ENCODE measurements at places on chromosomes 2 and 18.

DNA sequence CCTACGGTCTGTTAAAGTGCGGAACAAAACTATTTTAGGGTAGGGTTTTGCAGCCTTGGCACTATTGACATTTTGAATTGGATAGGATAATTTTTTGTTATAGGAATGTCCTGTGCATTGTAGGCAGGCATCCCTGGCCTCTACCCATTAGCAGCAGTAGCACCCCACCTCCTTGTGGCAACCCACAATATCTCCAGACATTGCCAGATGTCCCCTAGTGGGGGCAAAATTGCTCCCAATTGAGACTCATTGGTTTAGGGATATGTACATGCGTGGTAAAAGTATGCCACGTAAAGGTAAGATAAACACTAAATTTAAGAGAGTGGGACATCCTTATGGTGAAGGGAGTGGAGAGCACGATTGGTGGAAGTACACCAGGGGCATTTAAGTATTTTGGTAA, 4.6 kb downstream of the MIB1 start:
- no peak for DNase-seq

DNA sequence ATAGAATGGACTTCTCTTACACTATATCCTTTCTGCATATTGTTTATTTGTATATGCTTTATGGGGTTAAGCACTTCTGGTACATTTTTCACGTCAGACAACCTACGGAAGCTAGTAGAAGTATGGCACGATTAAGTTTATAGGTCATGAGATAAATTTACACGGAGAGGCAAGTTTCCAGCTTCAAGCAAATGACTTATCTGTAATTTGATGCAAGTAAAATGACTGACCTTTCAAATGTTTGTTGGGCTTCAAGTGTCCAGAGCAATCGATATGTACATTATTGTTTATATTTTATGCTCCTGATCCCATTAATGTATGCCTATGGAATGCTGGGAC, 97.5 kb upstream of the EFEMP1 start:
- no peak for DNase-seq

- DNase-seq: peak; percentile 70
Measured at GRCh38 chr2:216692636-216693413, 2.5 kb downstream of the IGFBP5 start.

DNA sequence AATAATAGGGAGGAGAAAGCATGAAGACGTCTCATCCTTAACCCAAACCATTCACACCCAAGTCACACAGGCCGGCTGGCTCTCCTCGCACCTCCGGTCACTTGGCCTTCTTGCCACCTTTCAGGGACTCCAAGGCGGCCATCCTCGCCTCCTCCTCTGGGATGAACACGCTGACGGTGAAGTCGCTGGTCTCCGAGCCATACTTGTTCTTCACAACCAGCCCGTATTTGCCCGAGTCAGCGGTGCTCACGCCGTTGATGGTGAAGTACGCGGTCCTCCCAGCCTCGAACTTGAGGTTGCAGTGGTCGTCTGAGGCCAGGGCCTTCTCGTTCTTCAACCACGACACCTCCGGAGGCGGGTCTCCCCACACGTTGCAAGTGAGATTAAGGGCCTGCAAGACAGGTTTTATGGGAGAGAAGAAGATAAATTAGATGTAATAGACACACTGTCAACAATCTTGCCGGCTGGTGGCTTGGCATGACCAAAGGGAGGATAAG, 54.3 kb upstream of the LPIN2 start:
- DNase-seq: no peak

DNA sequence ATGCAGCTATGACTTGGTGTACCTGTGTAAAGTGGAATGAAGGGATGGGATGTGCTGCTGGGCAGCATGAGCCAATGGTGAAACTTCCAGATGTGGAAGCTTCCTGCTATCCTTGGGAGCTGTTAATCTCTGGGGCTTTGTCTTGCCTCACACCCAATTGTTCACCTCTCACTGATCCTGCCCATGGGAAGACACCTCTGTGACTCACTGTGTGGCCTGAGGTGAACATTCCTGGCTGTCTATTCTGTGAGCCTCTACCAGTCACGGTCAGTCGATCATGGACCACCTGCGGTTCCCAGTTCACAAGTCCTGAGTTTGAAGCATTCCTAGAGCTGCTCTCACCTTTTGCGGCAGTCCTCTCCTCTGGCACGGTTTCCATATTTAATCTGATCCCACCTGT, 12.1 kb downstream of the NEURL3 start:
- DNase-seq: no peak

DNA sequence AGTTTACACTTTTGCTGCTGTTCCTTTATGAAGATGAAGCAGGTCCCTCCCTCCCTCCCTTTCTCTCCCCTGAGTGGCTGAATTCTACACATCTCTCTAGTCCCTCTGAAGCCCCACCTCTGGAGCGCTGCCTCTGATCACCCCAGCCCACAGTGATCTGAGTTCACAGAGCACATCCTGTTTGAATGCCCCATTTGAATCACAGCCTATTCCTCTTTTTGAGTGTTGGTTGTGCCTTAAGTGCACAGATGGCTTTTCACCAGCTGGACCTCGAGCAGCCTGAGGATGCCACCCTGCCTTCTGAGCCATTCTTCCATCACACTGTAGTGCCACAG, 87.1 kb downstream of the ITGB1BP1 start:
- DNase-seq: no peak

- DNase-seq: no peak
Measured at GRCh38 chr2:239522002-239522739, 121.4 kb upstream of the HDAC4 start.

DNA sequence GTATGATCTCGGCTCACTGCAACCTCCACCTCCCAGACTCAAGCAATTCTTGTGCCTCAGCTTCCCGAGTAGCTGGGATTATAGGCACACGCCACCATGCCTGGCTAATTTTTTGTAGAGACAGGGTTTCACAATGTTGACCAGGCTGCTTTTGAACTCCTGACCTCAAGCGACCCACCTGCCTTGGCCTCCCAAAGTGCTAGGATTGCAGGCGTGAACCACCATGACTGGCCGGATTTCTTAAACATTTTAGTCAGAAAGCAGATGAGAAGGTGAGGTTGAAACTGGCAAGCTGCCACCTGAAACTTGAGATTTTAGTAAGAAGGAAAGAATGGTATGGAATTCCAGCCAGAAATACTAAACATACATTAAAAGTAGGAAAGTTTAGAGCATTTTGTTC, 31.9 kb downstream of the KLHL23 start:
- no peak for DNase-seq

GRCh38 chr2:15186118-15186517, 375.0 kb downstream of the NBAS start:
- no peak for DNase-seq

- DNase-seq: no peak
Measured at GRCh38 chr2:128314348-128315121, 4.1 kb downstream of the HS6ST1 start.

DNA sequence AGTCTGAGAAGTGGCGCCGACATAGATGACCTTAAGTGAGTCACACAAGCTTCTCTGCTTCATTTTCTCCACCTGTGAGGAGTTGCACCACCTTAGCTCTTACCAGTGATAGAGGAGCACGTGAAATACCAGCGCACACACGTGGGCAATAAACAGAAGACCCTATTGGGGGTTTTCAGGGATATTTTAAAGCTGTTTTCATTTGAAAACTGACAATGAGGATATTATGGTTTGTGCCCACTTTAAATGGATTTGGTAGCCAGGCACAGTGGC, 47.3 kb upstream of the FZD7 start:
- no peak for DNase-seq

GRCh38 chr18:42936289-42936688, 179.2 kb downstream of the RIT2 start:
- no peak for DNase-seq

All from H54 (cell line).